ENCODE measurements at places on chromosomes 4 and X.

- DNase-seq: no peak
Measured at GRCh38 chr4:153151535-153152455, 52.4 kb upstream of the TRIM2 start.

GRCh38 chr4:46645126-46645525 lies 255.2 kb upstream of the GABRA2 start:
- no peak for DNase-seq

GRCh38 chrX:104712515-104712914 lies 146.5 kb downstream of the IL1RAPL2 start:
- no peak for DNase-seq

DNA sequence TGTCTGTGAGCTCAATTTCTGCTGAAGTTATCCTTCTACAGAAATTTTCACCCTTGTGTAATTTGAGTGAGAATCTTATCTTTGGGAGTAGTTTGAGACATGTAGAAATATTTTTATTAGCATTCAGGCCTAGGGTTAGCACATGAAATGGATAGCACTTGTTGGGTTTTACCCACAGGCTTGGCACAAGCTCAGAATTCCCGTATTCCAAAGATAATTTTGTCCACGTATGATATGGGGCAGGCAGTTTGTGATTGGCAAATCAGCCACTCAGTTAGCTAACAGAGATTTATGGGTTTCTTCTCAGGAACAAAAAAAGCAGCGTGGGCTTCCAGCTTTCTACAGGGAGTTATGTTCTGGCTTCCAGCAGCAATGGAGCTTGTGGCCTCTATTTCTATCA lies 117.9 kb upstream of the DCAF8L1 start:
- DNase-seq: no peak

- peak; percentile 59 for DNase-seq
Measured at GRCh38 chr4:168832763-168833575, 177.1 kb downstream of the CBR4 start.

GRCh38 chr4:164224871-164225270 lies 529.1 kb upstream of the SMIM31 start:
- DNase-seq: no peak

GRCh38 chrX:17590892-17591740 lies 146.2 kb upstream of the SCML1 start:
- DNase-seq: peak; percentile 46

DNA sequence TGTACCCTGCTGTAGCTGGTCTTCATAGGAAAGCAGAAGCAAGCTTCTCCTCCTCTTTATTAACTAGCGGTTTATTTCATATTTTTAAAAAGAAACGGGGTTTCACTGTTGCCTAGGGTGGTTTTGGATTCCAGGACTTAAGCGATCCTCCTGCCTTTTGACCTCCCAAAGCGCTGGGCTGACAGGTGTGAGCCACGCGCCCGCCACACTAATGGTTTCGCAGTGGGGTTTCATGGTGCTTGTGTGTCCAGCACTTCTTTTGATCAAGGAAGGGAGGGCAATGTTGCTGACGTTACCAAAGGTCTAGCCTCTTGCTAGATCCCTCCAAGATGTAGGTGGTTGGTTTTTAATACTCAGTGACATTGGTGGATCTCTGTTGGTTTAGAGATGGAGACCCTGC lies 1.4 kb downstream of the MAEA start:
- DNase-seq: no peak

DNA sequence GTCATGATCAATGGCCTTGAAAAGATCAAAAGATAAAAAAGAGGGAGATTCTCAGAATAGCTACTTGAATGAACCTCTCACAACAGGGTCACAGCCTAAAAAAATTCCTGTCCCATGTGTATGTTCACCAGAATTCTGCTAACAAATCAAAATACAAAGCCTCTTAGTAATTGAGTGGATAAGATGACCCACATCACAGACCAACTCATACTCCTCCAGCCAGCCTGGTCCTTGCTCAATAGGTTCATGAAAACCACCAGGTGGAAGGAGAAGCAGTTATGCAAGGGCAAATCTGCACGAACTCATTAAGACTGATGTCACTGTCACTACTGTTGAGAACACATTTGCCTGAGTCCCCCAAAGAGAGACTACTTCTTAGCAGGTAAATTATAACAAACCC lies 21.5 kb downstream of the WDFY3 start:
- DNase-seq: no peak

DNA sequence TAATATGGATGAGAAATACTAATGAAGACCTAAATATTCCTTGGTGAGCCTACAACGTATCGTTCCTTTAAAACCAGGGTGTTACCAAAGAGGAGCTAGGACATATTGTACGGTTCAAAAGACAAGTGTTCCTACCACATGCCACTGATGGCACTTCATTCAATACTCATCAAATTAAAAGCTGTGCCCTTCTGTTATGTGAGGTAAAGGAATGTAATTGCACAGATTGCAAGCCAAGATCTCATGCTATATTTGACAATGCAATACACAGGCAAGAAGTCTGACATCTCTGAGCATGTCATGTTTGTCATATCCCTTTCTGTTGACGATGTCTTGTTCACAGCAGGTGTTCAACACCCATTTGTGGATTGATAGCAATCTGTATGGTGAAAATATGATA lies 6.9 kb downstream of the FGF13 start:
- no peak for DNase-seq

- no peak for DNase-seq
Measured at GRCh38 chr4:8229331-8229975, 30.4 kb downstream of the SH3TC1 start.

DNA sequence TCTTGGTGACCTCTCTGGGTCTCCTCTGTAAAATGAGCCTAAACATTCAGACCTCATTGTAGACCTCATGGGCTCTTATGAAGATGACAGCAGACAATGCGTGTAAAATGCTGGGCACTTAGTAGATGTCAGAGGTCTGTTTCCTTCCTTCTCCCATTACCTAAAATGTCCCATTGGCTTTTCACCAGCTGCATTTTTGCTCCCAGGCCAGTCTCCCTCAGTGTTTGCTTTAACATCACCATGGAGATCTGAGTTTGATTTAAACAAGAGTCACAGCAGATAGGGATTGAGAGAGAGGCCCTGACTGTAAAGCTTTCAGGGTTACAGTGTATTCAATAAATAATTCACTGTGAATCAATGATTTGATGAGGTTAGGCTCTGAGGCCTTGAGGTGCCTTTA lies 24.3 kb downstream of the PSAPL1 start:
- no peak for DNase-seq

DNA sequence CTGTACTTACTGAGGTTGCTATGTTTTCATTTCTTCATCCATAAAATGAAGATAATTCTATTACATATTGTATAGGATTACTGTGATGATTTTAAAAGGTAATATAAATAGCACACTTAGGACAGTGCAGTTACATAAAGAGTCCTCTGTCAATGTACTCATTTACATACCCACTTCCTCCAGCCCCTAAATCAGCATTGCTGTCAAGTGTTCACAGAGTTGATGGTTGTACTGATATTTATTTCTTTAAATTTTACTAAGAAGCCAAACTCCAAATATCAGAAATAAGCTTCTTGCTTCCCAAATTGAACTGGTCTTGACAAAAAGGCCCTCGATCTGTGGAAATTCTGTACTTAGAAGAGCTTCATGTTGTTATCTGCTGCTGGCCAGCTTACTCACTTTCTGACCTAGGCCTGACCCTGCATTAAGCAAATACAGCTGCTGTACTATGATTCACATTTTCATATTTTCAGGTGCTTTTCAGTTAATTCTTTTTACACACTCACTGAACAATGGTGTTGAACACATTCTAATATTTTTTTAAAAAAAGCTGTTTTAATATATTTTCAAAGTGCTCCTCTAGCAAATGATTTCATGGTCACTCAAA lies 259.6 kb downstream of the UNC5C start:
- DNase-seq: peak; percentile 40

- DNase-seq: no peak
Measured at GRCh38 chr4:182556580-182556979, 313.4 kb downstream of the TENM3 start.

- no peak for DNase-seq
Measured at GRCh38 chr4:36614011-36614410, 332.6 kb downstream of the DTHD1 start.

GRCh38 chrX:48684134-48684533 lies 535 bp downstream of the WAS start:
- no peak for DNase-seq

DNA sequence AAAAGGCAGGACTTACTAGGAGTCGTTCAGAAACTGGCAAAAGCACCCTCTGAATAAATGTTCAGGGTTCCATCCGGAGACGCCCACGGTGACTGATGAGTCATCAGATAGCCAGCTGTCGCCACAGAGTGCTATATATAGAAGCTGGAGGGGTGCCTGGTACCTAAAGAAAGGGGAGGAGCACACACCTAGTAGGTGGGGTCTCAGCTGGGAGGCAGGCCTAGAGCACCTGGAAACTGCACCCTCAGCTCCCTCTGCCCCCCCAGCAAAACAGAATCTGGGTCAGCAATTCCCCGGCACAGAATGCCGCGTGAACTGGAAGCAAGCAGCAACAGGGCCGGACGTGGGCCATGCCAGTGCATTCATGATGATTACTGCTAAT lies 242.0 kb downstream of the BCOR start:
- DNase-seq: peak; percentile 29

GRCh38 chr4:186724058-186724863 lies 605 bp upstream of the FAT1 start:
- DNase-seq: peak; percentile 30

GRCh38 chr4:136651278-136651667 lies 881.0 kb downstream of the PCDH18 start:
- no peak for DNase-seq

DNA sequence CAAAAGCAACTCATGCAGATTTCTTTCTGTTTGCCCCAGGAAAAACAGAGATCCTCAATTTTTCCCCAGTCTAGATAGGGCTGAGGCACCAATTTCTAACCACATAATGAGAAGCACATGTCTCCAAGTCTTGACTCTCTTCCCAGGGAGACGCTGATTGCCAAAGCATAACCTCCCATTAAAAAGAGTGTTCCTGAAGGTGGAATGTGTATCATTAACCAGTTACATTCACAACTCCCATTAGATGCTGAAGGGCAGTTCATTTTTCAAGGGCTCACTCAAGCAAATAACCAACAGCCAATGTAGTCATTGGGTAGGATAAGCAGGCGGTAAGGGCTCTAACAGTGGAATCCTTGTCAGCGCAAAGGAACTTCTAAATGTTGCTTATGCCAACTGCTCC lies 27.5 kb downstream of the TMEM47 start:
- no peak for DNase-seq

GRCh38 chr4:5378002-5378401 lies 326.7 kb downstream of the STK32B start:
- DNase-seq: no peak

- DNase-seq: no peak
Measured at GRCh38 chr4:90028460-90028859, 98.7 kb upstream of the CCSER1 start.

GRCh38 chr4:102352781-102353180 lies 7.5 kb upstream of the SLC39A8 start:
- DNase-seq: no peak

GRCh38 chr4:141870152-141870551 lies 233.8 kb downstream of the IL15 start:
- DNase-seq: no peak

GRCh38 chr4:81951891-81952455 lies 421.8 kb downstream of the HNRNPD start:
- DNase-seq: no peak

DNA sequence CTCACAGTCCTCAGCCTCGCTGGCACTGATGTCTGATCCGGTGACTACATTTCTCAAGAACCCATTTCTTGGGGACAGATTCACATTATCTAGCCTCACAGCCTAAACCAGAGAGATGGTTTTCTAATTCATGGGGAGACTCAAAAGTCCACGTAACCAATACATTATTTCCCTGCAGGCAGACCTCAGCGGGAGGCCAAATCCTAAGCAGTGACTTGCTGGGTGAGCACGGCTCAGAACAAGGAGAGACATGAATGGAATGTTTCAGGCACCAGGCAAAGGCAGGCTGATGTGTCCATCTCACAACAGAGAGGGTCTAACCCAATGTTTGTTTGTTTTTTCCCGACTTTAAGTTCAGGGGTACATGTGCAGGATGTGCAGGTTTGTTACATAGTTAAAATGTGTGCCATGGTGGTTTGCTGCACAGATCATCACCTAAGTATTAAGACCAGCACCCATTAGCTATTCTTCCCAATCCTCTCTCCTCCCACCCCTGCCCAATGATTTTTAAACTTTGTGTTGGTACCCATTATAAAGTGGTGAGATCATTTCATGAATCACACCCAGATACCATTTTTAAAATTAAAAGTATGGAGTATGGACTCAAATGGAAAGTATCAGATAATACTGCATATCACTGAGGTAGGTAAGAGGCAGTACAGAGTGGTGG lies 53.3 kb downstream of the SCD5 start:
- DNase-seq: peak; percentile 62

GRCh38 chr4:32574803-32575202 lies 1854.6 kb downstream of the PCDH7 start:
- DNase-seq: no peak

DNA sequence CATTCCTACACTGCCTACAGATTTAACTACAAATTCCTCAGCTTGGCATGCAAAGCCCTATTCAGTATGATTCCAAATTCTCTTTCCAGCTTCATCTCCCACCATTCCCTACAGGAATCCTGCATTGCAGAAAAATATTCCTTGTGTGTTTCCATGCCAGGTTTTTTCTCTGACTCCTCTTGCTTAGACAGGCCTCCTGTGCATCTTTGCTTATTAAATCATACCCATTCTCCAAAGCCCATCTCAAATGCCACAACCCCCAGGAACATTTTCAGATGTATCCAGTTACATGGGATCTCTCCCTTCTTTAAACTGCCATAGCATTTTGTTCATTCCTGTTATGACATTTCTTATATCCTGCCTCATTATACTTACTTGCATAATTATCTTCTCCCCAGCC lies 106.4 kb upstream of the GRIA3 start:
- DNase-seq: no peak

DNA sequence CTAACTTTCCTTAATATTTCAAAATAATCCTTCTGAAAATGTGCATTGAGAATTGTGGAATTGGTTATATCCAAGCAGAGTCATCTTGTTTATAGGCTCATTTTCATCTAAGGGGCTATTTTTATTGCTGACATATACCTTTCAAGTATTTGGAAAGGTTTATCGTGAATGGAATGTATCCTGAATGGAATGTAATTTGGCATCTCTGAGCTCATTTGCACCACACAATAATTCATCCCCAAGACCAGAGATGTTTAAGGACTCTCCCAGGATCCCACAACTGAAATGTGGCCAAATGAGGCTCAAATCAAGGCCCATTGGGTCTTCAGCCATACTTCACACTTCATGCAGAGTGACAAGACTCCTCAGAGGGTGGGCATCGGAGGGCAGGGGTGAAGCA lies 7.5 kb upstream of the SETD7 start:
- no peak for DNase-seq

- peak; percentile 94 for DNase-seq
Measured at GRCh38 chr4:121869841-121870822, at the start of gene BBS7. Gene BBS7 (minus strand): TSS chr4:121870474. CDS start chr4:121870313, 161 bp downstream.

- DNase-seq: no peak
Measured at GRCh38 chrX:3393581-3394111, 47.2 kb upstream of the MXRA5 start.

DNA sequence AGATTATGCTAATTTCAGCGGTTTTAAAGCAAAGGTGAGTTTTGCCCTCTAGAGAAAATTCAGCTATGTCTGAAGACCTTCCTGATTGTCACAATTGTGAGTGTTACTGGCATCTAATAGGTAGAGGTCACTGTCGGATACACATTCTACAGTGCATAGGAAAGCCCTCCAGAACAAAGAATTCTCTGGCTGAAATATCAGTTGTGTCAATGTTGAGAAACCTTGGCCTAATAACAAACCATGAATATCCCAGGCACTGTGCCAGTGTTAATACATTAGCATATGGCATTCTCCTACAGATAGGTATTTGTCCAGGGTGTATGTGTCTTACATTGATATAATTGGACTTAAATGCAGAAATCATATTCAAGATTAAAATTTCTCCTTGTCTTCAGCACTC lies 294.3 kb downstream of the FSTL5 start:
- DNase-seq: no peak
